Neural progenitor cell (in vitro differentiated cells): ENCODE measurements at places on chromosomes 1 and 21. TPM values are rescaled to one million over a fixed set of nuclear protein-coding genes. Genes with fewer than 3 reads are reported as not detected.

GRCh38 chr1:87220993-87221392 lies 107.7 kb upstream of the LMO4 start:
- DNase-seq = no peak

DNA sequence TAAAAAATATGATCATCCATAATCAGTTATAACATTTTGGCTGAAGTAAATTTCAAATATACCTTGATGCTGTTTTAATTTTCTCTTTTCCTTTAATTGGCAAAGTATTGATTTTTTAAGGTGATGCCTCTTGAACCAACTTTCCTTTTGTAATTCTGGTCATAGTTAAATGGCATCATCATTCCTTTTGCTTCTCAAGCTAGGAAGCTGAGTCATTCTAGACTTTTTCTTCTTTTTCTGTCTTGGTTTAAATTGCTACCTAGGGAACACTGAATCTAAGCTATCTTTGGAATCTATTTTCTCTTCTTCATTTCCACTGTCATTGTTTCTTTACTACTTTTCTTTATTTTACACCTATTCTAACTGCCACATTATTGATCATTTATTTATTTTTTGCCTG lies 162.7 kb downstream of the HMCN1 start:
- no peak for DNase-seq

DNA sequence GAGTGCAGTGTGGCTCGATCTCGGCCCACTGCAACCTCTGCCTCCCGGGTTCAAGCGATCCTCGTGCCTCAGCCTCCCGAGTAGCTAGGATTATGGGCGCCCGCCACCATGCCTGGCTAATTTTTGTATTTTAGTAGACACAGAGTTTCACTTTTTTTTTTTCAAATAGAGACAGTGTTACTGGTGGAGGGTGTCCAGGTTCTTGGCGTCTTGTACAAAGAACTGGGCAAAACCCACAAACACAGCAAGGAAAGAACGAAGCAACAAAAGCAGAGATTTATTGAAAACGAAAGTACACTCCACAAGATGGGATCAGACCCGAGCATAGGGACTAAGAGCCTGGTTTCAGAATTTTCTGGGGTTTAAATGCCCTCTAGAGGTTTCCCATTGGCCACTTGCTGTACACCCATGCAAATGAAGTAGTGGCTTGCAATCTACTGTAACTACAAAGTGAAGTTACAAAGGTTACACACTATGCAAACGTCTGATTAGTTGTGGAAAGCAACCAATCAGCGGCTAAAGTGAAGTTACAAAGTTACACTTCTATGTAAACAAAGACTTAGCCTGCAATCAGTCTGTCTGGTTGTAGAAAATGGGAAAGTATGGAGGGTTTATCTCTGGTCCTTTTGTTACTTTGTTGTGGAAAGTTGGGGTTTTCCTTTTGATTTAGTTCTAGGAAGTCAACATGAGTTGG lies 199.1 kb downstream of the DYRK1A start:
- no peak for DNase-seq

DNA sequence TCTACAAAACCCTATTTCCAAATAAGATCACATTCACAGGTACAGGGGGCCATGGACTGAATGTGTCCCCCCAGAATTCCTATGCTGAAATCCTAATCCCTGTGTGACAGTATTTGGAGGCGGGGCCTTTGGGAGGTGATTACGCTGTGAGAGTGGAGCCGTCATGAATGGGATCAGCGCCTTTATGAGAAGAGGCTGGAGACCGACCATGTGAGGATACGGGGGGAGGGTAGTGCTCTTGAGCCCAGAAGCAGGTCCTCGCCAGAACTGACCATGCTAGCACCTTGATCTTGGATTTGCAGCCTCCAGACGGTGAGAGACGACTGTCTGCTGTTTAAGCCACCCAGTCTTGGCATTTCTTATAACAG lies 23.8 kb upstream of the KIF26B start:
- DNase-seq = peak; percentile 20

DNA sequence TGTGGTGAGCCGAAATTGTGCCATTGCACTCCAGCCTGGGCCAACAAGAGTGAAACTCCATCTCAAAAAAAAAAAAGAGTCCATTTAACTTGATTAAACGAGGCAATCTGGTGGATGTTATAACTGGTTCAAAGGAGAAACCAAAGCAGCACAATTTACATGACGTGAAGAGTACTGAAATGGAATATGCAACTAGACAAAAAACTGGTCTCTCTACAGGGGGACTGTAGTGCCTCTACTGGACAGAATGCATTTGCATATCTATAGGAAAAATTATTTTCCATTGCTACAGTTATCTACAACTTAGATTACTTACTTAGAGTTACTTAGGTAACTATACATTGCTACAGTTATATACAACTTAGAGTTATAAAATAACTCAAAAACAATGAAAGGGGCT lies 2.7 kb upstream of the CAPN2 start:
- DNase-seq = no peak

GRCh38 chr1:1835546-1835945 lies 55.3 kb downstream of the GNB1 start:
- no peak for DNase-seq

GRCh38 chr1:39690225-39690624 lies 1.0 kb downstream of the HPCAL4 start:
- DNase-seq = no peak

DNA sequence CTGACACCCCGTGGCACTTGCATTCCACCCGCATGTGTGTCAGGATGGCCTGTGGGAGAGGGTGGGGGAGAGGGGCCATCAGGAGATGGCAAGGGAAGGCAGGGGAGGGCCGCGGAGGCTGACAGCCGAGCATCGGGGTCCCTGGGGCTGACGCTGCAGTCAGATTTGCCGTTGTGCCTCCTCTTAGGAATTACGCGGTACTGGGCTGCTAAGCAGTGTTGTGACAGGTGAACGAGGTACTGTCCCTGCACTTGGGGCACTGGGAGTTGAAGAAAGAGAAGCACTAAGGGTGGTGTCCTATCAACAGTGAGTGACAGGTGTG lies 22.5 kb downstream of the WNT4 start:
- no peak for DNase-seq

GRCh38 chr1:94514095-94514727 lies 27.3 kb downstream of the F3 start:
- DNase-seq = peak; percentile 66

- peak; percentile 22 for DNase-seq
These were observed 27.0 kb downstream of the MFSD2A start for GRCh38 chr1:39981945-39982344.

GRCh38 chr1:14850563-14850962 lies 252.1 kb downstream of the KAZN start:
- DNase-seq = no peak

DNA sequence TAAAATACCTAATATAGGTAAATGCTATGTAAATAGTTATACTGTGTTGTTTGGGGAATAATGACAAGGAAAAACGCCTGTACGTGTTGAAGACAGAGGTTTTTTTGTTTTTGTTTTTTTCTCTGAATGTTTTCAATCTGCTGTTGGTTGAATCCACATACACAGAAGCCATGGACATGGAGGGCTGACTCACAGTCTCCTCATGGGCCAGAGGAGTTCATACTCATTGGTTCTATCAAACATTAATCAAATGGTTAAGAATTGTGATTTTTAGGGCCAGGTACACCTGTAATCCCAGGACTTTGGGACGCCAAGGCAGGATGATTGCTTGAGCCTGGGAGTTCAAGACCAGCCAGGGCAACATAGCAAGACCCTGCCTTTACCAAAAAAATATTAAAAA lies 20.5 kb downstream of the MIER1 start:
- no peak for DNase-seq

- DNase-seq = peak; percentile 79
These were observed 1.1 kb upstream of the ADAMTS1 start for GRCh38 chr21:26846036-26846931.

DNA sequence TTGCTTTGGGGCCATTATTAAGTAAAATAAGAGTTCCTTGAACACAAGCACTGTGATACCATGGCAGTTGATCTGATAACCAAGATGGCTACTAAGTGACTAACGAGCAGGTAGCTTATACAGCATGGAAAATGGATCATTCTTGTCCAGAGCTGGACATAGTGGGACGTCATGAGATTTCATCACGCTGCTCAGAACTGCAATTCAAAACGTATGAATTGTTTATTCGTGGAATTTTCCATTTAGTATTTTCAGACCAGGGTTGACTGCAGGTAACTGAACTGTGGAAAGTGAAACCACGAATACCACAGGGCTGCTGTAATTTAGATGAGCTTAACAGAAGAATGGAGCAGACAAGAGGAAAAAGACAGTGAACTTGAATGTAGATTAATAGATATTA lies 38.9 kb downstream of the CCDC18 start:
- DNase-seq = no peak

DNA sequence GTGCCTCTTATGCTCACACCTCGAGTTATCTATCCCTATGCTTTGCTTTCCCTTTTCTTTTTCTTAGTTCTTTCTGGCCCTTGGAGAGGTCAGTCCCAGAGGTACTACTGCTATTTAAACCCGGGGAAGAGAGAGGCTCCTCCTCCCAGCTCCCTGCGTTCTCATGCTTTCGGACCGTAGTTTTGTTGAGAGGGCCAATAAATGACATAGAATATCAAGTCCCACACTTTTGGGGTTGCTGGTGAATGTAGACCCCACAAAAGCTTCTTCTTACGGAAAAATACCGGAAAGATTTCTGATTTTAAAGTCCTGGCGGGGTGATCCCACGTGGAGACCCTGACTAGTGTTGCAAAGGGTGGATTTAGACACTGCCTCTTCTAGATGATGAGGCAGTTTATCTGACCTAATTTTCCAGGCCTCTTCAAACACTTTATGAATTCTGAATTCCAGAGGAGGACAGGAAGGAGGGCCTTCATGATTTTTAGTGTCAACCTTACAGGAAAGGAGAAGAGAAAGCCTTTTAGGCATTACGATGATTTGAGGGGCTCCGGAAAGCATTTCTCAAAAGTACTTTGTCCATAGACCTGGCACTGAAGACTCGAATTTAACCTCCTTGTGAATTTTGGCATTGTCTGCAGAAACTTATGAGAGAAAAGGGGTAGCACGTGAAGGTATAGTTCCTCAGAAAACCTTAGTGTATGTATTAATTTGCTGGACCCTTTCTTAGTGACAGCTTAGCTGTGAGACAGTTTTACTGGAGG lies 694 bp downstream of the TMEM167B start:
- peak; percentile 55 for DNase-seq

DNA sequence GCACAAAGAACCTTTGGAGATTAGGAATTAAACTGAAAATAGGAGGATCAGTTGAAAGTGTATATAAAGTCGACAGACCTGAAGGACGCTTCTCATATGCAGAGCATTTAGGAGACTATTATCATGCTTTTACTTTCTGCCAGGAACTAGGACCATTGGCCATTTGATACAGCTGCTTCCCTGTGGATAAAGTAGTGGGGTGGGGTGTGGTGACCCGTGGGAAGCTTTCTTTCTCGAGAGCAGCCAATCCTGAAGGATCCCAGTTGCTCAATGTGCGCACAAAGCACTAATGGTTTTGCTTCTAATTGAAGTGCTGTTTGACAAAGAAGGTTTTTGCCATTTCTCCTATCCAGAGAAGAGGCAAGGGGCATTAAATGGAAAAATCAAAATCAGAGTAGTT lies 14.9 kb upstream of the CD55 start:
- no peak for DNase-seq

DNA sequence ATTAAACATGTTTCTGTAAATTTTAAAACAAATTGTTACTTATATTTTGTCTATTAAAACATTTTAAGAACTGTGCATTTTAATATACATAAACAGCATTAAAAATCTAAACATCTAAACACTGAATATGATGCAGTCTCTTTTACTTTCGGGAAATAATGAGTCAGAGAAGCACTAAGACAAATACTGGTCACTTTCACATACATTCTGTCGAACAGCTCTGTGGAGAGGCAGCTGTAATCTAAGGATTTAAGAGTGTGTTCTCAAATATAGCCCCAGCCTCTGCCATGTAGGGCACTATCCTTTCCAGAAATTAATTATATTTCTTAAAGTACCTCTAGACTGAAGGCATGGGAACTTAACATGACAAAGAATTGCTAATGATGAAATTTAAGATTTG lies 89.6 kb upstream of the PTGFR start:
- DNase-seq = no peak

GRCh38 chr1:210143465-210144062 lies 89.0 kb upstream of the SERTAD4 start:
- DNase-seq = peak; percentile 81

- DNase-seq = no peak
These were observed 42.0 kb downstream of the TMEM51 start for GRCh38 chr1:15195420-15196052.

DNA sequence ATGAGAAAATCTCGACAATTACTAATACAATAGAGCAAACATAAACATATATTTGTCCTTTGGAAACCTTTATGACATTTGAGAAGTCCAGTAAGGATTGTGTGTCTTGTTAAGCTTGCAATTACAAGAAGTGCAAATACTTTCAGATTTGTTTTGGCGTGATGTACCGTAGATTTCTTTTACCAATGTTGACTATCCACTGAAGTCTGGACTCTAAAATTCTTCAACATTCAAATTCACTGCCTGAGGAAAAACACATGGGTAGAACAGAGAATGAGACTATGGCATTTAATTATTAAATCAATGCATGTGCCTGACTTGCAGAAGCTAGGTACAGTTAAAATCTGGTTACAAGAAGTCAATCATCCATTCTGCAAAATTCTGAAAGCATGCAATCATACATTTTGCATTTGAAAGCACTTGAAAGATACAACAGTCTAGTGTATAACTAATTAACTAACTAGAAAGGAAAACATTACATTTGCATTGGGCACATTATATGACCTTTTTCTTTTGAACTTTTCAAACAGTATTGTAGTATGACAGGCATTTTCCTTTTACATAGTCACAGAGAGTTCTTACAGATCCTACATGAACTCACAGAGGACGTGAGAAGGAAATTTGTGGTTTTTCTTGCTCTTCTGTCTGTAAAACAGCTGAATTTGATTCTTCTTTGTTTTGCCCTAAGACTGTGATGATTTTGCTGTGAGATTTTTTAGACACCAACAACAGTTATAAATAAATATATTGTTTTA lies 511.1 kb upstream of the ADGRL4 start:
- no peak for DNase-seq

- peak; percentile 32 for DNase-seq
These were observed 20.5 kb upstream of the HIVEP3 start for GRCh38 chr1:41939194-41939593.

DNA sequence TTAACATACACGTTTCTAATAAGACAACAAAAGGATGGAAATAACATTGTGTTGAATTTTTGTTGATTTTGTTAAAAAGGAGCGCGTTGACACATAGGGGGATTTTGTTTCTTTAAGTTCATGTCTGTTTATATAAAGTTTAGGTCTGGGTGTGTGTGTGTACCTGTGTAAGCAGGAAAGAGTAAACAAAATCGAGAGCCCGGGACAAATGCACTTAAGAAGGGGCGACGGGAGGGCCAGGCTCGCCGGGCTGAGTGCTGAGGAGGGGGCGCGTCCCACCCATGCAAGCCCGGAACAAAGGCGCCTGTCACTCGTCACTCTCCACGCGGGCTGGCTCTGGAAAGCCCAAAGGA lies 28.8 kb upstream of the TRIM17 start:
- no peak for DNase-seq

Gene C1orf53
- total RNA-seq = 1.4 and 5.4 TPM in 2 replicates

Gene FPGT
- total RNA-seq = 12.9 and 17.2 TPM in 2 replicates

Gene RHOU
- total RNA-seq = 47.6 and 67.0 TPM in 2 replicates

Gene MAP3K7CL
- total RNA-seq = 0.12 TPM in 1 of 2 replicates, not detected in the other

Gene LCE3D
- not detected in 2 replicates for total RNA-seq

Gene OR6K3
- not detected in 2 replicates for total RNA-seq

Gene TP73
- 0.31 TPM in 1 of 2 replicates, not detected in the other for total RNA-seq

Gene LCA5L
- total RNA-seq = 2.6 and 4.7 TPM in 2 replicates

Gene PWP2
- total RNA-seq = 6.9 and 9.8 TPM in 2 replicates

Gene TINAGL1
- total RNA-seq = not detected in 2 replicates

Gene OR2T11
- total RNA-seq = not detected in 2 replicates

Gene CD53
- total RNA-seq = not detected in 2 replicates

Gene WARS2
- total RNA-seq = 13.1 and 13.5 TPM in 2 replicates

Gene TMEM269
- 0.31 and 0.47 TPM in 2 replicates for total RNA-seq

Gene PGD
- 207 and 265 TPM in 2 replicates for total RNA-seq

Gene C1orf94
- total RNA-seq = 0.19 and 0.37 TPM in 2 replicates
